ENCODE measurements at places on chromosomes 1 and 21.

GRCh38 chr1:41354956-41355355 lies 6.3 kb upstream of the FOXO6 start:
- no peak for DNase-seq

DNA sequence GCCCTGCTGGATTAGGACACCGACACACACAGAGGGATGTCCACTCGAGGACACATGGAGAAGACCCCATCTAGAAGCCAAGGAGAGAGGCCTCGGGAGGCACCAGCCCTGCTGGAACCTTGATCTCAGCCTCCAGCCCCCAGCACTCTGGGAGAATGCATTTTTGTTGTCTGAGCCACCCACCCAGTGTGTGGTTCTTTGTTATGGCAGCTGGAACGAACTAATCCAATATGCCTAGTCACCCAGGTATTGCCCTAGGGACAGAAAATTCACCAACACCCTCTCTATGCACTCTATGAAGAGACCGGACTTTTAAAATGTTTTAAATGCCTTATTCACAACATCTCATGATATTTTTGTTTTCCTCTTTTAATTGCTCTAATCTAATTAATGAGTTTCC lies 117.4 kb downstream of the CRYAA start:
- DNase-seq: no peak

GRCh38 chr1:180586671-180587155 lies 27.9 kb downstream of the OVAAL start:
- DNase-seq: peak; percentile 90

DNA sequence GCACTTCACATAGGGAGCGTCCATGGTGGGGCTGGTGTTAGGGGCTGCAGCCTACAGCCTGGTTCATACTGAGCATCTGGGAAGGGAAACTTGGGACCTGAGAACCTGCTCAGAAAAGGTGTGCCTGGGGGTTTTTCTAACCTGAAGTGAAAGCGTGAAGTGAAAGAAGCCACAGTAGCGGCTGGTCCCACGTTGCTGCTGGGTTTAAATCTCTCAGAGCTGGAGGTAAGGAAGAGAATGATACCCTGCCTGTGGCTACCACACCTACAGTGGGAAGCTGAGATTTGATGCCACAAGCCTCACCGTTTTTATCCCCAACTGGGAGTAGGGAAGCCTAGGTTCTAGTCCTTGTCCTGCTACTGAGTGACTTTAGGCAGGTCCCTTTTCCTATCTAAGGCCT lies 21.0 kb upstream of the FUCA1 start:
- DNase-seq: no peak

- DNase-seq: no peak
These were observed 3.0 kb upstream of the SLC44A5 start for GRCh38 chr1:75613916-75614315.

DNA sequence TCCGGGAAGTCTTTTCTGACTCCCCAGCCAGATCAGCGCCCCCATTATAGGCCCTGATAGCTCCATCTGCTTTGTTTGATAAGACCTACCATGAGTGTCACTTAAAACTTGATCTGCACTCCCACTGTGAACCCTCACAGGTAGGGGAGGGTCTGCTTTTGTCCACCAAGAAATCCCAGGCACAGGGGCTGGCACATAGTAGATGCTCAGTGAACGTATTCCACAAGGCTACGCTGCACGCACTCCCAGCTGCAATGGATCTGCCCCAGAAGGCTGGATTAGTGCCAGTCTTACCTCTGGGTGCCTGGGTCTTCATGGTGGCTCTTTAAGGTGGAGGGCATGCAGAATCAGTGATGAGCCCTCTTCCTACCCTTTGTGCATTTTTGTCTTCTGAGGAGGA lies 447.1 kb downstream of the PTPRU start:
- DNase-seq: no peak

- DNase-seq: no peak
These were observed 21.3 kb upstream of the PKP1 start for GRCh38 chr1:201261771-201262547.

- DNase-seq: no peak
These were observed 61.8 kb downstream of the CLEC20A start for GRCh38 chr1:178434899-178435435.

- DNase-seq: no peak
These were observed 5.8 kb downstream of the TTC13 start for GRCh38 chr1:230972855-230973271.

DNA sequence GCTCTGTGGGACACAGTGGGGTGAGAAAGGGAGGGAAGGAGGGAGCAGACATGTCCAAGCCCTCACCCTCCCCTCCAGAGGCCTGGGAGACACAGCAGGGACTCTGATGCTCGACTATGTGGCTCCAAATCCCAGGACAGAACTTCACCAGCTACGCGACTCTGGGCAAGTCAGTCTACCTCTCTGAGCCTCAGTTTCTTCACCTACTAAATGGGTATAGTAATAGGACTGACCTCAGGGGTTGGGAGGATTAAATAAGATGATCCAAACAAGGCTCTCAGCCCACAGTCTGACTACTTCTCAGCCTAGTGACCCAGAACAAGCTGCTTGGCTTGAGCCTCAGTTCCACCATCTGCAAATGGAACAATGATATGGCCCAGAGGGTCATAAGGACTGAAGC lies 19.6 kb downstream of the SDC3 start:
- no peak for DNase-seq

DNA sequence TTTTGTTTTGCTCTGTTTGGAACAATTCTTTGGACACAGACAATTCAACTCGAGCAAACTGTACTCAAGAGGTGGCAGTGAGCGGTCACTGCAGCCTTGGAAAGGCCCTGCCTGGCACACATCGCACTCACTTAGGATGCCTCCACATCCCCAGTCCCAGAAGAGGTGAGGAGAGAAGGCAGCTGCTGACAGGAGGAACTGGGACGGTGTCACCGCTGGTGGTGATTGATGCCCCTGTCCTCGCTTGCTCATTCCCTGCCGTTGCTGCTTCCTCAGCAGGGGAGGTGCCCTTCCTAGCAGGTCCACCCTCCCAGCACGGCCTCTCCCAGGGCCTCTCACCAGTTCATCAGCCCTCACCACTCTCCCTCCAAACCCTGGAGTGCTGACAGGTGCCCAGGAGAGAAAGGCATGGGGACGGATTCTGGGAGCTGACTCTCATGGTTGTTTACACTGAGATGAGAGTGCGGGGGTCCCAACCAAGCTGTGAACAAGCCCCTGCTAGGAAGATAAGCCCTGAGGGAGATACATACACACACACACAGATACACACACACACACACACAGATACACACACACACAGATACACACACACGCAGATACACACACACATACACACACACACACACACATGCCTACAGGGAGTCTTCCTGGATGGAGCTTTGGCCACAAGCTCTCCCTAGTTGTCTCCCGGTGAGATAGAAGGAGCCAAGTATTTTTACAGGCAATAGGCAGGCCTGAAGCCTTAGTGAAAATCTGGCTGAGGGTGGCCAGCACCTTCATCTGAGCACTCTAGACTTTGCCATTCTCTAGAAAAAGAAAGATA lies 101.1 kb downstream of the CDC7 start:
- no peak for DNase-seq

- no peak for DNase-seq
These were observed 11.1 kb downstream of the AMY2B start for GRCh38 chr1:103582464-103582863.

- no peak for DNase-seq
These were observed 6.9 kb upstream of the ETV3 start for GRCh38 chr1:157145076-157145475.

DNA sequence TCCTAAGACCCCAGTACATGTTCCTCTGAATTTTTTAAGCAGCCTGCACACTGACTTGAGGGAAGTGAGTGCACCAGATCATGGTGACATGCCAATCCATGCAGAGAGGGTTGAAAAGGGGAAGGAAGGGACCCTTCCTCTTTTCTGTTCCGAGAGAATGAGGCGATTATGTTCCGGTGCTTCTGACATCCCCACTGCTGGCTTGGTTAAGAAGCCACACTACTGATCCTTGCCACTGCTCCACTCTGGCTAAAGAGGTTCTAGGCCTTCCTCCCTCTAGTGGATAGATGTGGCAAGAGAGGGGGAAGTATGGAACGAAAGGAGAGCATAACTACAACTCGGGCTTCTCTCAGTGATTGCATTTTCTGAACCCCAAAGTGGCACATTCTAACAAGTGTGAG lies 1.8 kb upstream of the CYB5R1 start:
- no peak for DNase-seq

DNA sequence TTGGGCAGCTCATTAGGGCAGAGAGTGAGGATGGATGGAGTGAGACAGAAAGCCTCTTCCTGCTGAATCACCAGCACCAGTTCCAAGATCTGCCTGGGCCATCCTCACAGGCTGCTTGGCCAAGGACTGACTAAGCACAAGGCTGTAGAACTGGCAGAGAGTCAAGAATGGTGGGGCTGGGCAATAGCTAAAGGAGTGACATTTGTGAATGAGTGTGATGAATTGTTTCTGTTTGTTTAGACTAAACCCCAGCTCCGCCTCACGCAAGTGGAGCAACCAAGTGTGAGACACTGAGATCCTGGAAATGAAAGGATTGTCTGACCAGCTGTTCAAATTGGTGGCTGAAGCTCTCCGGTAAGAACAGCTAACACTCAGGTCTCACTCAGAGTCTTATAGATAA lies 38.6 kb downstream of the BRINP2 start:
- DNase-seq: peak; percentile 84

DNA sequence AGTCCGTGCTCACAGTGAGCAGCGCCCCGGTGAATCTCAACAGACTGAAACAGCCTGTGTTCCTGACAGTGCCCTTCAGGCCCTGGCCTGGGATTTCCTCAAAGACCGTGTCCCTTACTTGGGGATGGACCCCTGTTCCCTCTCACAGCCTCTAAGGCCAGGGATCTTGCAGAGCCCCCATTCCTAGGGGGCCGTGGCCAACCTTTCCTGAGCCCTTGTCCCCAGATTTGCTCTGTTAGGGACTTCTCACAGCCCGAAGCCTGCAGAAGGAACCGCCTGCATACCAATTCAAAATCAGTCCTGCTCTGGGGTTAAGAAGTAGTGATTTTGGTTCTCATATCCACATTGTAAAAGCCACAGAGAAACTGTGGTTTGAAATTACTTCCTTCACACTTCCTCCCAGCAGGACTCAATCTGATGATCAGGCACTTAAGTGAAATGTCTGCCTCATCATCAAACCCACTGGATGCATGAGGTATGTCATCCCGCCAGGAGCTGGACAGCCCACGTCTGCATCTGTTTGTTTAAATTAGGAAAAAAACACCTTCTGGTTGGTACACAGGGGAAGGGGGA lies 14.9 kb downstream of the ABCA4 start:
- no peak for DNase-seq

DNA sequence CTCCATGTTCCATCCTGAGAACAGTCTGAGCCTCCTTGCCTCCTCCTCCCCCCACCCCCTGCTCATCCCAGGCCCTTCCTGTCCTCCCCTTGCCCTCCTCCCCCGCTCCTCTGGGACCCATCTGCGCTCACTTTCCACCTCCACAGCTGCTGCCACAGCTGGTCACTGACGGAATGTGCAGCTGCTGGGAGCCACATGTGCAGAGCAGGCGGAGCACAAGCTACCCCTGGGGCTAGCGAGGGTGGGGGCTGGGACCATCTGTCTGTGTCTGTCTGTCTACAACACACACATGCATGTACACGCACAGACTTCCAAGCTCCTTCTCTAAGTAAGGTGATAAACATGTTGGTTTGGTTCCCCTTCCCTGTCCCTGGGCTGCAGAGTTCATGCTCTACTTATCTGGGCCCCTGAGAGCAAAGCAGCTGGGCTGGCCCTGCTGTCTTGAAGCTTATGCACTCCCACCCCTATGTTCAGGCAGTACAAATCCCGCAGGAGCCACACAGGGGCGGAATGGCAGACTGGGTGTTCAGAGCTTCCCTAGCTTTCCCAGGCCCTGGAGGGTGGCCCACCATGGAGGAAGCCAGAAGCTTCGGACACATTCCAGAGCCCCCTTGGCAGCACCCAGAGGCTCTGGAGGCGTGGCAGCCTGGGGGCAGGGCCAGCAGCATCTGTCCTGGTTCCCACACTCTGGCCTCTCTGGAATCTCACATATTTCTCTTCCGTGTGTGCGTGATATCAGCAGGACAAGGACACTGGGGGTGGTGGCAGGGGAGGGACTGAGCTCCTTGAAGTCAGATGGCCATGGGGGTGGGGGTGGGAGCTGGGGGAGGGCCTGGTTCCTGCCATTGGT lies 7.0 kb upstream of the HEYL start:
- DNase-seq: no peak

GRCh38 chr1:151377150-151377884 lies 4.8 kb upstream of the SELENBP1 start:
- DNase-seq: peak; percentile 8

DNA sequence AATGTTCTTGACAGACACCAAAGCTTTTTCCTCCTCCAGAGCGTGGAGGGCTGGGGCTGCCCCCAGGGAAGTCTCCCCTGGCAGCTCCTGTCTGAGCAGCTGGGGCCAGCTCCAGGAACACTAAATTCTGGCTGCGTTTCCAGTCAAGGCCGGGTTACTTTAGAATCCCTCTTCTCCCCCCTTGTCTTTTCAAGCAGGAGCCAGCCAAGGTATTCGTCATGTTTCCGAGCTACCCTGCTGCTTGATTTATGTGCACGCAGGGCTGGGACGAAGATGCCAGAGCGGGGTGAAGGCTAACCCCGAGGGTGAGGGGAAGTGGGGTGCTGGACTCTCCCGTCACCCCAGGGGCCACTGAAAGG lies 68.1 kb upstream of the ANGPTL1 start:
- DNase-seq: no peak

GRCh38 chr1:208748387-208749165 lies 504.4 kb upstream of the PLXNA2 start:
- no peak for DNase-seq

GRCh38 chr1:33624261-33624990 lies 152.0 kb downstream of the ZSCAN20 start:
- no peak for DNase-seq

GRCh38 chr1:34176830-34177603 lies at the start of gene C1orf94:
C1orf94 (plus strand) TSS chr1:34176907; CDS start chr1:34177790, 883 bp downstream.
- DNase-seq: no peak

GRCh38 chr1:16010837-16011236 lies 6.8 kb downstream of the SRARP start:
- DNase-seq: no peak

DNA sequence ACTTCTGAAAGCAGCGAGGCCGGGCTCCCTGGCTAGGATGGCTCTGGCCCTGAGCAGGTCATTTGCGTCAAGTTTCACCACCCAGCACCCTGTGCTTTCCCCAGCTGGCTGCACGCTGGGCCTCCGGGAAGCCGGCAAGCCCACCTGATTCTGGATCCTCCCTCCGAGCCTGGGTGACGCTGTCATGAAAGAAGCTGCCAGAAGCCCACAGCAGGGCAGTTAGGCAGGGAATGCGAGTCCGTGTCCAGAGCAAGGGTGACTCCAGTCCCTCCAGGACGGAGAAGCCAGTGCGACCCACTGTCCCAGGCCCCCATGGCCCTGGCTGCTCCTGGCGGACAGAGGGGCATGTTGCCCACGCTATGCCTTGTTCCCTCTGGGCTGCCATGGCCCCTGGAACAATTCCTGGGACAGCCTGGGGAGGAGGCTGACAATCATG lies 44.4 kb upstream of the PCBP3 start:
- DNase-seq: no peak

Measured in NCI-H1105 (cell line).